ENCODE measurements at places on chromosomes 2 and 18.

GRCh38 chr2:171529914-171530313 lies 7.6 kb downstream of the CYBRD1 start:
- H3K4me3 ChIP-seq, result no peak overlapping the region
- no peak for DNase-seq
- H3K4me1 ChIP-seq, result peaks cover 11% of the 10 kb centered on the region
- H3K27ac ChIP-seq, result no peak overlapping the region
- no peaks in the 10 kb centered on the region for H3K27me3 ChIP-seq

GRCh38 chr2:230901006-230901405 lies 24.0 kb downstream of the GPR55 start:
- H3K36me3 ChIP-seq, result no peaks in the 10 kb centered on the region
- no peak for DNase-seq
- no peak overlapping the region for H3K27ac ChIP-seq

GRCh38 chr2:70024284-70024683 lies 62.9 kb upstream of the ASPRV1 start:
- H3K27ac ChIP-seq, result no peak overlapping the region
- no peak for DNase-seq
- H3K4me1 ChIP-seq, result no peaks in the 10 kb centered on the region
- no peak overlapping the region for H3K4me3 ChIP-seq

GRCh38 chr2:152490686-152491455 lies 155.9 kb downstream of the FMNL2 start:
- no peak overlapping the region for H3K27ac ChIP-seq
- no peak overlapping the region for H3K4me3 ChIP-seq
- H3K4me1 ChIP-seq, result peaks cover 16% of the 10 kb centered on the region

- no peak overlapping the region for H3K4me3 ChIP-seq
- no peaks in the 10 kb centered on the region for H3K4me1 ChIP-seq
- H3K27ac ChIP-seq, result no peak overlapping the region
- DNase-seq, result no peak
- H3K36me3 ChIP-seq, result no peaks in the 10 kb centered on the region
These were observed 81.6 kb downstream of the MAP2 start for GRCh38 chr2:209505410-209505809.

- H3K4me1 ChIP-seq, result no peaks in the 10 kb centered on the region
- no peak for DNase-seq
These were observed 119.8 kb downstream of the PRKCE start for GRCh38 chr2:45771261-45771660.

All from MCF 10A (cell line).